ENCODE measurements at places on chromosomes 7 and 10.

GRCh38 chr7:70544016-70544415, 587.9 kb upstream of the GALNT17 start:
- no peak for DNase-seq

DNA sequence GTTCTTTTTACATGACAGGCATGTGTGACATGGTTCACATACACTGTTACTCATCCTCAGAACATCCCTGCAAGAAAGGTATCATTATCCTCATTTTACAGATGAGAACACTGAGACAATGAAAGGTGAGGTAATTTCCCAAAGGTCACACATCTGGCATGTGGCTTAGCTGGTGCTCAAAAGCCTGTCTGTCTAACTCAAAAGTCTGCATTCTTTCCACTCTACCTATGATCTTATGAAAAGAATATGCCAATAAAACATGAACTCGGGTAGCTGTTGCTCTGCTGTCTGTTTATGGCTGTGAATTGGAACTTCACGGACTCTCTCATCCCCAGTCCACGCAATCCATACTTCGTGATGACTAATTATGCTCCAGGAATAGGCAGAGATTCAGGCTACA, 79.0 kb upstream of the ODAD2 start:
- no peak for DNase-seq

- DNase-seq, result no peak
These were observed 75.9 kb downstream of the RGS10 start for GRCh38 chr10:119466655-119467054.

GRCh38 chr7:130741331-130741995, 7.5 kb upstream of the KLF14 start:
- no peak for DNase-seq

- no peak for DNase-seq
These were observed 179.6 kb downstream of the ZMYND11 start for GRCh38 chr10:314871-315270.

DNA sequence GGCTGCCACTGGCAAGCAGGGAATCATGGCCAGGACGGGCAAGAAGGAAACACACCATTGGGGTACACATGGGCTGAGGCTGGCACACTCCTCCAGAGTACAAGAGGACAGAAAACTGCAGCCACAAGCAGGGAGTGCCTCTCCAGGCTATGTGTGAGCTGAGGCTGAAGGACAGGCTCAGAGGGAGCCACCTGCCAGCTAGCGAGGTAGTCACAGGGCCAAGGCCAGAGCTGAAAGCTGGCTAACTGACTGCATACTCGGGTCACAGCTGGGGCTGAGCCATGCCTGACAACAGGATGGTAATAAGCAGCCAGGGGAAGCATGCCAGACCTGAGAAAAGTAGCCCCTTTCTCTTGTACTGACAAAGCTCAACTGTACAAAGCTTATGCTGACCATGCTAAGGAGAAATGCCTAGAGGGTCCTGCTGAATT, 52.0 kb downstream of the KIF5B start:
- DNase-seq, result no peak

DNA sequence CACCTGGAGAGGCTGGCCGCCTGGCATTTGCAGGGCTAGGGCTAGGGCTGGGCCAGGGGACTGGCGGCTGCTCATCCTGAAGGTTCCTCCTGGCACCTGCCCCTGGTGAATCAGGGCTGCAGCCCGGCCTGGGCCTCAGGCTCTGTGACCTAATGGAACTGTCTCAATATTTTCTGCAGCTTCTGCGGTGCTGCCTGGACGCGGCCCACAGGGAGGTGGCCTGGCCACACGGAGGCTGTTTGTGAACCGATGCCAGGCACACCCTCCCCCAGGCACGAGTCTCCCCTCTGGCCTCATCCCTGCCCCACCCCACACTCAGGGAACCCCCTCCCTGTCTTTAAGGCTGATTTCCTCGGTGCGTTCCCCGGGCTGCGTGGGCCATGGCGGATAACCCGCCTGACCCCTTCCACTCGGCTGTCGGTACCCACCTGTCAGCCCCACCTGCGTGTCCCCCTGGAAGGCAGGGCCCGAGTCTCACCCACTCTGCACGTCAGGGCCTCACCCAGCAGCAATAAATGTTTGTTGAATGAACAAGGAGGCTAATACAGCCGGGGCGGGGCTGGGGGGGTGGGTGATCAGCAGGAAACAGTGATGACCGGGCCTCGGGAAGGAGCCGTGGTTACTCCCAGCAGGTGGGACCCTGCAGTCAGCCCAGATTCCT, 54.5 kb upstream of the DNAJB6 start:
- no peak for DNase-seq

DNA sequence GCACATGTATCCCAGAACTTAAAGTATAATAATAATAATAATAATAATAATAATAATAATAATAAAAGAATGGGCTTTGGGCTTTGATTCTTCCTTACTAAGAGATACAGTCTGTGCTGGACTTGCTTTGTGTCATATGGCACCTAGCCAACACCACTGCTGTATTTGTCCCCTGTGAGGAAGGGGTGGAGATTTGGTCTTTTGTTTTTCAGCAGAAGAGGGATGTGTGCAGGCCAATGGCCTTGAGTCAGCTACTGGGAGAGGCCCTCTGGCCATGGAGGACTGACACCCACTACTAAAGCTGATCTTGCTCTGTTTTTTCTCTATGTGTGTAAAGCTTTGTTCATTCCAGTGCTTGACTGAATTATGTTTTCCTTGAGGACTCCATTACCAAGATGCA, 573.0 kb upstream of the PCDH15 start:
- no peak for DNase-seq

- DNase-seq, result no peak
These were observed 6.3 kb upstream of the PILRB start for GRCh38 chr7:100351657-100352058.

Measured in stimulated activated CD8-positive, alpha-beta memory T cell treated with anti-CD3 and anti-CD28 coated beads, Interleukin-15, amount 100 ng/mL, for 1 hour (primary cell).